ENCODE measurements at places on chromosomes 12 and 14.

GRCh38 chr14:21063479-21063878, 5.9 kb downstream of the RNASE8 start:
- DNase-seq = no peak

- DNase-seq = no peak
Observed at GRCh38 chr14:65033181-65033580, 46.5 kb downstream of the FNTB start.

- no peak for DNase-seq
Observed at GRCh38 chr14:65164068-65164824, 61.9 kb upstream of the MAX start.

- DNase-seq = no peak
Observed at GRCh38 chr14:55930016-55930784, 188.0 kb upstream of the PELI2 start.

- no peak for DNase-seq
Observed at GRCh38 chr14:69288011-69288771, 28.2 kb downstream of the GALNT16 start.

Data from stimulated activated CD8-positive, alpha-beta memory T cell treated with anti-CD3 and anti-CD28 coated beads, Interleukin-15, amount 100 ng/mL, for 24 hours (primary cell).